ENCODE measurements at places on chromosomes 12 and 14. TPM values are rescaled to one million over a fixed set of nuclear protein-coding genes. Genes with fewer than 3 reads are reported as not detected.

The PABPN1 gene
- 167 TPM for total RNA-seq

DNA sequence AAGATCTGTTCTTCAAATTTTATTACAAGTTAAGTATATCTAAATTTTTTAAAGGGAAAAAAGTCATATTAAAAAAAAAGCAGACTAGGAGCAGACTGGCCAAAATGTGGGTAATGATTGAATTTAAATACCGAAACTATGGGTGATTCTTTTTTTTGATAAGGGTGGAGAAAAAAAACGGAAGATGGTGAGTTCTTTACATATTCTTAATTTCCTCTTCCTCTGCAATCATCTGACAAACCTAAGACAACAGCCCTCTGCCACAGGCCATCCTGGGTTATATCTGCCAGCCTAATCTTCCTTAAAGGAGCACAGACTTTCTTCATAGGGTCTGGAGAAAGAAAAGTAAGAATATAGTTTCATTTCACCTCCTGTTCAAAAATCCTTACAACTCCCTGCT is 108.0 kb downstream of the PPP2R5E start:
- peak overlapping the region; percentile 95 for H3K27ac ChIP-seq
- no peak for DNase-seq
- peak overlapping the region; percentile 0 for H3K4me3 ChIP-seq
- H3K36me3 ChIP-seq, result peaks cover 13% of the 10 kb centered on the region
- H3K27me3 ChIP-seq, result no peaks in the 10 kb centered on the region
- peaks cover 32% of the 10 kb centered on the region for H3K4me1 ChIP-seq

- no peak overlapping the region for H3K27ac ChIP-seq
- no peak for DNase-seq
- H3K27me3 ChIP-seq, result no peaks in the 10 kb centered on the region
These were observed 1399.1 kb downstream of the LRFN5 start for GRCh38 chr14:43005807-43006206.

The RPGRIP1 gene
- total RNA-seq, result not detected

DNA sequence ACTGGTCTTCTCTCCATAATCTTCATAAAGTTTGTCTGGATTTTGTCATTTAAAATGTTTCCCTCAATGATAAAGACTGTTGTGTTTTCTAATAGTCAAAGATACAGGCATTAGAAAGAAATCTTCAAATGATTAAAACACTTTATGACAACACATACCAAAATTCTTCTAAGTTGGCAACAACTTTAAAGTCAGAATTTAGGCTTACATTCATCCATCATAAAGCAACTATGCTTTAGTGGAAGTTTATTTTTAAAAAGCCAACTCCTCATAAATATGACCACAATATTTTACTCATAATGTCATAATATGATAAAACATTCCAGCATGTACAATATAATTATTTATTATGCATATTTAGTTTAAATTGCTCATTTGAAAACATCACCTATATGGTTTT is 17.2 kb upstream of the CCER1 start:
- no peaks in the 10 kb centered on the region for H3K36me3 ChIP-seq
- H3K4me3 ChIP-seq, result no peak overlapping the region
- peaks cover 15% of the 10 kb centered on the region for H3K27me3 ChIP-seq
- DNase-seq, result no peak
- no peaks in the 10 kb centered on the region for H3K4me1 ChIP-seq
- H3K27ac ChIP-seq, result no peak overlapping the region

- H3K27me3 ChIP-seq, result no peaks in the 10 kb centered on the region
- DNase-seq, result no peak
- no peaks in the 10 kb centered on the region for H3K36me3 ChIP-seq
- no peaks in the 10 kb centered on the region for H3K4me1 ChIP-seq
These were observed 15.7 kb upstream of the FIGNL2 start for GRCh38 chr12:51863933-51864832.

- DNase-seq, result peak; percentile 30
- no peaks in the 10 kb centered on the region for H3K27me3 ChIP-seq
- H3K27ac ChIP-seq, result peak overlapping the region; percentile 29
- H3K36me3 ChIP-seq, result no peaks in the 10 kb centered on the region
- H3K4me1 ChIP-seq, result peaks cover 16% of the 10 kb centered on the region
These were observed 463.3 kb upstream of the FOXG1 start for GRCh38 chr14:28303248-28303647.

GRCh38 chr12:56763753-56764657 is 881 bp downstream of the HSD17B6 start:
- no peaks in the 10 kb centered on the region for H3K27me3 ChIP-seq
- H3K4me1 ChIP-seq, result peaks cover 23% of the 10 kb centered on the region
- no peak overlapping the region for H3K27ac ChIP-seq
- no peak overlapping the region for H3K4me3 ChIP-seq

The NPFF gene
- total RNA-seq, result not detected

DNA sequence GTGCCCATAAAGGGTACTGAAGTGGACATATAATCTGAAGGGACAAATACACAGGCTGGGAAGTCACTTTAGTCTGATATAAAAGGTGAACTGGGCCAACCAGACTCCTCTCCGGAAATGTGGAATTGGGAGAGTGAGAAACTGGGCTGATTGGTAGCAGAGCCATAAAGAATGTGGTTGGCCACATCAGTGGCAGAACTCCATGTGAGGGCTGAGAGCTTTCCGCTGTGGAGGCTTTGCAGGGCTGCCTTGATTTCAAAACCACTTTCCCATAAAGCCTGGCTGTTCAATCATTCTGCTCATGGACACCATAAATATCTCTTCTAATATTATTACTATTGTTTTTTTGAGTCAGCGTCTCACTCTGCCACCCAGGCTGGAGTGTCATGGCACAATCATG is 220.3 kb downstream of the MON2 start:
- peaks cover 8% of the 10 kb centered on the region for H3K4me1 ChIP-seq
- H3K4me3 ChIP-seq, result no peak overlapping the region
- no peak overlapping the region for H3K27ac ChIP-seq
- H3K36me3 ChIP-seq, result no peaks in the 10 kb centered on the region
- H3K27me3 ChIP-seq, result no peaks in the 10 kb centered on the region

DNA sequence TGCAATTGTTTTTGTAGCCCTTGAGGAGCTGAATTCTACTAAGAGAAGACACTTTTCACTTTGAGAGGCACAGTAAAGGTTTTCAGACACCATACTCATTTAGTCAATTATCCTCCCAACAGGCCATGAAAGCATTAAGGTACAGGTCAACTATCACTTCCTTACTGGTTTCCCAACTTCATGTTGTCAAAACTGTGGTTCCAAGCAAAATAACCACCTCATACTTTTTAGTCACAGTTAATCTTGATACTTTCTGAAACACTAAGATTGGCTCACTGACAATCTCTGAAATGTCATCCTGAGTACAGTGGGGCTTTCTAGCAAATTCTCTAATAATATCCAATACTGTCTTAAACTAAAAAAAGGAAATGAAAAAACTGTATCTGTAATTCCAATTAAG is 71.7 kb downstream of the SLC2A13 start:
- H3K27ac ChIP-seq, result no peak overlapping the region
- no peaks in the 10 kb centered on the region for H3K27me3 ChIP-seq
- H3K4me1 ChIP-seq, result no peaks in the 10 kb centered on the region
- no peaks in the 10 kb centered on the region for H3K36me3 ChIP-seq

DNA sequence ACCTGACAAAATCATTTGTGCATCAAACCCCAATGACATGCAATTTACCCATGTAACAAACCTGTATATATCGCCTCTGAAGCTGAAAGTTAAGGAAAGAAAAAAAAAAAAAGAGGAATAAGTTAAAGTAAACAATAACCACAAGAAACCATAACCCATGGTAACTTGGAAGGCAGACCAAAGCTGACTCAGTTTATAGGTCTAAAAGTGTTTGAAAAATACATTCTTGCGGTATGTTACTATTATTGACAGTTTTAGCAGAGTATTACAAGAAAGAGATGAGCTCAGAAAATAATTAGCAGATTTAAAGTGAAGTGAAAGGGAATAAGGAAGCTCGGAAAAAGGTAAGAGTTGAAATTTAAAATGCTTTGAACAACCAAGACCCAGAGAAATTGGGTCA is 34.4 kb upstream of the MGAT4C start:
- peaks cover 5% of the 10 kb centered on the region for H3K4me1 ChIP-seq
- H3K27me3 ChIP-seq, result no peaks in the 10 kb centered on the region
- H3K36me3 ChIP-seq, result no peaks in the 10 kb centered on the region
- no peak overlapping the region for H3K27ac ChIP-seq
- no peak for DNase-seq
- H3K4me3 ChIP-seq, result no peak overlapping the region

GRCh38 chr12:10722502-10722904 is 620 bp downstream of the YBX3 start:
- H3K4me1 ChIP-seq, result peaks cover 33% of the 10 kb centered on the region
- H3K4me3 ChIP-seq, result peak overlapping the region; percentile 99
- H3K27me3 ChIP-seq, result no peaks in the 10 kb centered on the region
- peaks cover 31% of the 10 kb centered on the region for H3K36me3 ChIP-seq

DNA sequence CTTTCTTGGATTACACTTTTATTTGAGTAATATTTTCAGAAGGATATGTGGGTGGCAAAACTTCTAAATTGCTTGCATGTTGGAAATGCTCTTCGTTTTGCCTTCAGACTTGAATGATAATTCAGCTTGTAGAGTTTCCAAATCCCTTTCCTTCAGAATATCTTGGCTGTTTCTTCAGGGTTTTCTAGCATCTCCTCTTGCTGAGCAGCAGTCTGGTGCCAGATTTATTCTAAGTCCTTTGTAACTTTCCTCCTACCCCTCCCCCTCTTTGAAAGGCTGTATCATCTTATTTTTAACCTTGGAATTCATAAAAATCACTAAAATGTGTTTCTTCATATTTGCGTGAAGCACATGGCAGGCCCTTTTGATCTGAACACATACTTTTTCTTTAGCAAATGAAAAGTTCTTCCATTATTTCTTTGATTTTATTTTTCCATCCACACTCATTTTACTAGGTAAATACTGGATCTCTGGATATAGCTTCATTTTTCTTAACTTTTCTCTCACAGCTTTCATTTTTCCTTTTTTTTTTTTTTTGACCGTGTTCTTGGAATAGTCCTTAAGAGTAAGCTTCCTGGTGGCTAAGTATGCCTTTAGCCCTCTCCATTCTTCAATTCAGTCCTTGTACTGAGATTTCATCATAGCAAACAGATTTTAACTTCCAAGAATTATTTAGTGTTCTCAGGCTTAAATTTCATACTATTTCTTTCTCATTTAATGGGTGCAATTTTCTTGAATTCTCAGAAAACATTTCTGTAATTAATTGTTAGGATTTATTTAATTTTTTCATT is 102.0 kb downstream of the SLC38A4 start:
- no peaks in the 10 kb centered on the region for H3K27me3 ChIP-seq
- no peaks in the 10 kb centered on the region for H3K4me1 ChIP-seq
- no peaks in the 10 kb centered on the region for H3K36me3 ChIP-seq
- H3K4me3 ChIP-seq, result no peak overlapping the region

GRCh38 chr12:119684711-119685369 is 16.9 kb downstream of the PRKAB1 start:
- H3K4me3 ChIP-seq, result no peak overlapping the region
- no peak for DNase-seq
- no peak overlapping the region for H3K27ac ChIP-seq
- no peaks in the 10 kb centered on the region for H3K4me1 ChIP-seq
- peaks cover 22% of the 10 kb centered on the region for H3K36me3 ChIP-seq

The REP15 gene
- total RNA-seq, result 0.86 TPM

DNA sequence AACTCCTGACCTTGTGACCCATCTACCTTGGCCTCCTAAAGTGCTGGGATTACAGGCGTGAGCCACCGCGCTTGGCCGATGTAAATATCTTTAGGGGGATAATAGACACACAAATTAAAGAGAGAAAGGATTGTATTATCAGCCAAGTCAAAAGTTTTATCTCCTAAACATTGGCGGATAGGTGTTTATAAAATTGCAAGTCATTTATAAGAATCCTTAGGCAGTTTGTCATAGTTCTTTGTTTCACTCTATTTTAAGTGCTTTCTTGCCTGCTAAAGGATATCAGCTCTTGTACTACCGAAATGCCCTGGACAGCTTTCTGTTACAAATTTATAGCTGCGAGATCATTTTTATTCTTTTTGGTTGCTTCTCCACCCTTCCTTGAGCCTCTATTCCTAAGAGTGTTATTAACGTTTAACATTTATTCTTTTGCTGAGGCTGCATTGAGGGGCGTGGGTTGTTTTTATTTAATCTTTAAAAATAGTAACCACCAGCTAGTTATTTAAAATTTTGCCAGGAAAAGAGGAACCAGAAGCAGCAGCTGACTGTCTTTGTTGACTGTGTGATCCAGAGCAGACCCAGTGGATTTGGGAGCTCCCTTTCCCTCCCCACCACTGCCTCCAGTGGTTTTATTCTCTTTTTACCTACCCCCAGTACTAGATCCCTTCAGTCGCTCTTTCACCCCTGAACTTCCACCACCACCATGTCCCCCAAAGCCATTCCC is 106.4 kb downstream of the DIP2B start:
- H3K27me3 ChIP-seq, result no peaks in the 10 kb centered on the region
- H3K4me1 ChIP-seq, result peaks cover 13% of the 10 kb centered on the region
- DNase-seq, result no peak
- H3K4me3 ChIP-seq, result no peak overlapping the region
- H3K27ac ChIP-seq, result no peak overlapping the region
- H3K36me3 ChIP-seq, result peaks cover 13% of the 10 kb centered on the region

DNA sequence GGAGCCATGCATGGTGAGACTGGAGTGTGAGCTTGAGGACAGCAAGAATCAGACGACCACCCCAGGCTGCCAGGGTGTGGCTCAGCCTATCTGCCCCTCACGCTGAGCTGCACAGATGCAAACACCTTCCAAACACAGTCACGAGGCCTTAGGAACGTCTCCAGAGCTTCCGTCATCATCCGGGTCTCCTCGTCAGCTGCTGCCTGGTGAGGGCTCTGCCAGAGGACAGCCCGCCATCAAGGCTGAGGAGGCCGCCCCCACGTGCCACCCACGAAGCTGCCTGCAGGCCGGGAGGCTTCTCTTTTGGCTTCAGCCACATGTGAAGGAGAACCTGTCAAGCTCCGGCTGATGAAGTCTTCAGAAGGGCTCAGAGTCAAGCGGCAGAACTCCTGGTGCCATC is 13.4 kb downstream of the DDX51 start:
- H3K27ac ChIP-seq, result no peak overlapping the region
- no peak for DNase-seq
- no peaks in the 10 kb centered on the region for H3K27me3 ChIP-seq
- peaks cover 40% of the 10 kb centered on the region for H3K36me3 ChIP-seq
- no peaks in the 10 kb centered on the region for H3K4me1 ChIP-seq

- no peaks in the 10 kb centered on the region for H3K4me1 ChIP-seq
- H3K27me3 ChIP-seq, result peaks cover 90% of the 10 kb centered on the region
- H3K36me3 ChIP-seq, result no peaks in the 10 kb centered on the region
- no peak for DNase-seq
These were observed 70.2 kb downstream of the DACT1 start for GRCh38 chr14:58707949-58708348.

The MRPS35 gene
- 63.8 TPM for total RNA-seq

- no peak for DNase-seq
- H3K4me3 ChIP-seq, result no peak overlapping the region
- H3K4me1 ChIP-seq, result no peaks in the 10 kb centered on the region
These were observed 94.0 kb downstream of the TBX5 start for GRCh38 chr12:114311974-114312373.

The HAL gene
- 1.1 TPM for total RNA-seq

Data from MCF 10A (cell line).